ENCODE measurements at places on chromosomes 7 and 10. TPM values are rescaled to one million over a fixed set of nuclear protein-coding genes. Genes with fewer than 3 reads are reported as not detected.

GRCh38 chr10:110413903-110414547, 83.7 kb upstream of the DUSP5 start:
- DNase-seq = peak; percentile 85
- H3K4me1 ChIP-seq = peaks cover 83% of the 10 kb centered on the region
- no peaks in the 10 kb centered on the region for H3K36me3 ChIP-seq
- H3K27ac ChIP-seq = peak overlapping the region; percentile 98
- H3K4me3 ChIP-seq = peak overlapping the region; percentile 52

DNA sequence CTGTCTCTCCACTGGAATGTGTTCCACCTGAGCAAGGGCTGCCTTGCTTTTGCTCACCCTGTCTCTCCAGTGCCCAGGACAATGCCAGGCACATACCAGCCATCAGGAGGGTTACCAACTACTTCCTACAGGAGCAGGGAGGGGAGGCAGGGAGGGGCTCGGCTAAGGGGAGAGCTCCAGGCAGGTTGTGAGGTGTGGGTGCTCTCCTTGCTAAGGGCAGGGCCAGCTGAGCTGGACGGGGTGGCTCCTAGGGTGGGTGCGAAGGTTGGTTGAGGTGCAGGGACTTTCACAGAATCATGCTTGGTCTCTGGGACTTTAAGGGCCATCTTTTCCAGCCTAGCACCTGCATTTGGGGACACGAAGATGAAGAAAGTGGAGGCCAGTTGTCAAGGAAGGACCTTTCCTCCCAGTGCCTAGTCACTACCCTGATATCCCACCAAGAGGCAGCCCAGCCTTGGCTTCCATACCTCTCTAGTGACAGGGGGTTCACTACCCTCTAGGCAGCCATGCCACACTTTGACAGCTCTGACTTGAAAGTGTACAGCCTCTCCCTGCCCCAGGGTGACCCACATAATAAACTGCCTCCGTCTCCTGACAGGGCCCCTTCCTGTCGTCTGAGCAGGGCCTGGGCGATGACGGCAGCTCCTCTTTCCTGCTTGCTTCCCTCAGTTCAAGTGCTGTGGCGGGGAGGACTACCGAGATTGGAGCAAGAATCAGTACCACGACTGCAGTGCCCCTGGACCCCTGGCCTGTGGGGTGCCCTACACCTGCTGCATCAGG, 46.5 kb downstream of the TSPAN15 start:
- no peak for DNase-seq
- H3K36me3 ChIP-seq = no peaks in the 10 kb centered on the region
- H3K27ac ChIP-seq = no peak overlapping the region
- H3K27me3 ChIP-seq = no peaks in the 10 kb centered on the region
- H3K4me3 ChIP-seq = no peak overlapping the region
- H3K4me1 ChIP-seq = no peaks in the 10 kb centered on the region

DNA sequence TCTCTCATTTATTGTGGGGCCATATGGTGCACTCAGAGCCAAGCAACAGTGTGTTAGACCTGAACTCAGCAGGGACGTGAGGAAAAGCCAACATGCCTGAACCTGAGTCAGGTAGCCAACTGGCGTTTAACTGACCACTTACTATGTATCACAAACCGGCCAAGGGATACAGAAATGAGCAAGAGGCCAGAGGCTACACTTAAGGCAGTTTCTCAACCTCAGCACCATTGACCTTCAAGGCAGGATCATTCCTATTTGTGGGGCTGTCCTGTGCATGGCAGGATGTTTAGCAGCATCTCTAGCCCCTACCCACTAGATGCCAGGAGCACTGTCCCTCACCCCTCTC, 103.5 kb upstream of the NANOS1 start:
- no peaks in the 10 kb centered on the region for H3K36me3 ChIP-seq
- H3K27me3 ChIP-seq = no peaks in the 10 kb centered on the region
- no peak overlapping the region for H3K27ac ChIP-seq
- DNase-seq = no peak
- no peaks in the 10 kb centered on the region for H3K4me1 ChIP-seq

DNA sequence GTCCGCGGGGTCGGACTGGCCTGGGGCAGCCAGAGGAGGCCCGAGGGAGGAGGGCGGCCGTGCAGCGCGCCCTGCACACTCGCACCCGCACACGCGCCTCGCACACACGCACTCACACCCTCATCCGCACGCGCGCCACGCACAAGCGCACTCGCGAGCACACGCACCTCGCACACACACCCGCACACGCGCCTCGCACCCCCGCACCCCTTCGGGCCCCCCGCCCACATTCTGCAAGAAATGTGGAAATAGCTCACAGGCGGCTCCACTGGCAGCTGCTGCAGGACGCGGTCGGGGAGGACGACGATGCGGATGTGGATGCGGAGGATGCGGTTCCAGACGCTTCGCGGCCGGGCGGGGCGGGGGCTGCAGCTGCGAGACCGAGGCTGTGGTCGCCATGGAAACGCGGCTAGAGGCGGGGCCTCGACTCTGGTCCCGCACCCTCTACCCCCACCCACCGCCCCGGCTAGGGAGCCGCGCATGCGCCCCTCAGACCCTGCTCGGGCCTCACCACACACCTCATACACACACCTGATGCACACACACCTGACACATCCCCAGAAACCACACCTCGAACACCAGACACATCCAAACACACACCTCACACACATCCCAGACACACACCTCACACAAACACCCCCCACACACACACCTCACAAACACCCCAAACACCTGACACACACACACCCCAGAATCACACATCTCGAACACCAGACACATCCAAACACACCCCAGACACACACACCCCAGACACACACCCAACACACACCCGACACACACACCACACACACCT, at the start of gene CALY:
CALY (minus strand) TSS at position 320 of the 793 bp plus-strand sequence. CDS start 7,907 bp downstream, outside the sequence.
- H3K36me3 ChIP-seq = no peaks in the 10 kb centered on the region
- no peak within 1 kb of the TSS for H3K4me3 ChIP-seq
- H3K4me1 ChIP-seq = no peaks in the 10 kb centered on the region
- no peak within 1 kb of the TSS for H3K27ac ChIP-seq

DNA sequence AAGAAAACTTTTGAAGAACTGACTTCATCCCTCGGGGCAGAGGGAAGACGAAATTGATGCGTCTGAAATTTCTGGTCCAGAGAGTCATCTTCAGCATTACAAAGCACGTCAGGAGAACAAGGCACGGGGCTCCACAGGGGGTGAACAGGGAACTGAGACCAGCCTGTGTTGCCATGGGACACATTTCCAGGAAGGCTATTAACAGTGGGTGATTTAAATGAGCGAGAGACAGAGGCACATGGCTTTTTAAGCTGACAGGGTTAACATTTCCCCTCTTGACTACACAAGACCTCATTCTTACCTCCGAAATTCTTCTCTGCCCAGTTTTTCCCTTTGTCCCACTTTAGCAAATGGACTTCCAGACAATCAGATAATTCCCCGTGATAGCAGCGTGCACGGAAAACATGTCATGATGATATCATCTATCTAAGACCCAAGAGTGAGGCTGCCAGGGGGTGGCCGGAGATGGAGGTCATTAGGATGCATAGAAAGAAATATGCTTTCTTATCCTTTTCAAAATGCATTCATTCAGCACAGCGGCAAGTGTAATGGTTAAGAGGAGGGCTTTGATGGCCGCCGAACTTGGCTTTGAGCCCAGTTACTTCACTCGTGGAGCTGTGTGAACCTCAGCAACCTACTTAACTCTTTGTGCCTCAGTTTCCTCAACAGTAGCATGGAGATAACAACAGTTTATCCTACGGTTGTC, 248.0 kb downstream of the PRPF18 start:
- no peak overlapping the region for H3K4me3 ChIP-seq
- no peak for DNase-seq
- H3K27ac ChIP-seq = no peak overlapping the region

The GNG11 gene
- total RNA-seq = not detected

GRCh38 chr10:62778125-62778524, 26.4 kb upstream of the ADO start:
- H3K27me3 ChIP-seq = no peaks in the 10 kb centered on the region
- no peak overlapping the region for H3K27ac ChIP-seq
- no peaks in the 10 kb centered on the region for H3K36me3 ChIP-seq
- H3K4me3 ChIP-seq = no peak overlapping the region

The TNS3 gene
- total RNA-seq = 56.6 TPM

The PTPRN2 gene
- 0.87 TPM for total RNA-seq

GRCh38 chr7:152597507-152597906, 78.4 kb downstream of the XRCC2 start:
- no peak overlapping the region for H3K27ac ChIP-seq
- H3K27me3 ChIP-seq = no peaks in the 10 kb centered on the region
- DNase-seq = no peak
- H3K36me3 ChIP-seq = no peaks in the 10 kb centered on the region

The C10orf105 gene
- total RNA-seq = not detected

The NEUROD6 gene
- total RNA-seq = not detected

DNA sequence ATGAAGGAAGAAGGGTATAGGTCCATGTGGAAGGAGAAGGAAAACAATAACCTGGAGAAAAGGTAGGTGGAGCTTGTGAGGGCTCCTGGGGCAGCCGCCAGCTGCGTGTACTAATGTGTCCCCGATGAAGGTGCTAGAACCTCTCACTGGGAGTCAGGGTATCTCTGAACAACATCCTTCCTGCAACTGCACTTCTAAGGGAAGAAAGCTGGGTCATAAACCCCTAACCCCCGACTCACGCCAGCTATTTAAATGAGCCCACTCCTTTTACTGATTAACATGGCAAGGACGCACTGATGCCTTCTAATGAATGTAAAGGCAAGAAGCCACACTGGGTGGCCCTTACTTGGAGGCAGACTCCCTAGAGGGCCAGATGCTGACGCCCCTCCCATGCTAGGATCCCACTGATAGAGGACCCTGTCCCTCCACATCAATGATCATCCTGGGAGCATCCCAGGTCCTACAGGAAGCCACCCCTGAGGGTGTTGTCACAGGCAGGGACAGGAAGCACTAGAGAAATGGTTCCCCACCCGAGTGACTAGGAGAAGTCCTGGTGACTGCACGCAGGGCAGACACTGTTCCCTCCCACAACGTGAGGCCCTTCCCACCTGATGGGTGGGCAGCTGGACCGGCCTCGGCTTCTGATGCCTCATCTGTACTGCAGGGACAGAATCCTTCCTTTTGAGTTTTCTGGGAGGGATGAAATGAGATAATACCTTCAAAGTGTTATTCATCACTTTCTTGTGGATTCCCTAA, 20.4 kb downstream of the JCAD start:
- H3K4me1 ChIP-seq = 0 out of 2 replicates have a peak, but pooled peaks cover 2% of the 10 kb centered on the region
- no peaks in the 10 kb centered on the region for H3K27me3 ChIP-seq
- no peak overlapping the region for H3K27ac ChIP-seq
- no peak for DNase-seq
- H3K4me3 ChIP-seq = no peak overlapping the region

DNA sequence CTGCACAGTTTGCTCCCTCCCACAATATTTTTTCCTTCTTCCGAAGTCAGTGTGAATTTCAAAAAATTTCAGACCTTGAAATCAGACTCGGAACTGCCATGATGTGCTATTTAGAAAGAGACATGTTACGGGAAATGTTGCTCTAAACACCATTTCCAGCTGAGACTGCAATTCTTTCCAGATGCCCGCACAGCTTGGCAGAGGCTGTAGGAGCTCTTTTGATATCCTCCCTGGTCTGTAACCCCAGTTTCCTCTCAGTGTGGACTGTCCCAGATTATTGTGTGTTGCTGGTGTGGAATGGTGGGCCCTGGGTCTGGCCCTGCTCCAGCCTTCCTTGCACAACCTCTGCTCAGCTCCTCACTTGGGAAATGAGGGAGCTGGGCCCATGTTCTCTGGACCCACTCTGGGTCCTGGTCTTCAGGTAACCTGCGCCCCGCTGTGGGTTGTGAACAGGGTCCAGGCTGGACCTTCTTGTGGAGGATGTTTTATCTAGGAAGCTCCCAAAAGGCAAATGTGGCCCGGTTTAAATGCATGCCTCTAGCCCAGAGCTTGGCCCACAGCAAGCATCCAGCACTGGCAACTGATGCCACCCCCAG, 172.8 kb upstream of the CXCL12 start:
- H3K27ac ChIP-seq = no peak overlapping the region
- H3K27me3 ChIP-seq = no peaks in the 10 kb centered on the region
- H3K4me1 ChIP-seq = no peaks in the 10 kb centered on the region
- H3K36me3 ChIP-seq = no peaks in the 10 kb centered on the region

GRCh38 chr7:48312151-48312550, 140.9 kb downstream of the ABCA13 start:
- 0 out of 2 replicates have a peak, but pooled peaks cover 3% of the 10 kb centered on the region for H3K4me1 ChIP-seq
- H3K36me3 ChIP-seq = no peaks in the 10 kb centered on the region
- no peaks in the 10 kb centered on the region for H3K27me3 ChIP-seq
- H3K27ac ChIP-seq = no peak overlapping the region
- H3K4me3 ChIP-seq = no peak overlapping the region

DNA sequence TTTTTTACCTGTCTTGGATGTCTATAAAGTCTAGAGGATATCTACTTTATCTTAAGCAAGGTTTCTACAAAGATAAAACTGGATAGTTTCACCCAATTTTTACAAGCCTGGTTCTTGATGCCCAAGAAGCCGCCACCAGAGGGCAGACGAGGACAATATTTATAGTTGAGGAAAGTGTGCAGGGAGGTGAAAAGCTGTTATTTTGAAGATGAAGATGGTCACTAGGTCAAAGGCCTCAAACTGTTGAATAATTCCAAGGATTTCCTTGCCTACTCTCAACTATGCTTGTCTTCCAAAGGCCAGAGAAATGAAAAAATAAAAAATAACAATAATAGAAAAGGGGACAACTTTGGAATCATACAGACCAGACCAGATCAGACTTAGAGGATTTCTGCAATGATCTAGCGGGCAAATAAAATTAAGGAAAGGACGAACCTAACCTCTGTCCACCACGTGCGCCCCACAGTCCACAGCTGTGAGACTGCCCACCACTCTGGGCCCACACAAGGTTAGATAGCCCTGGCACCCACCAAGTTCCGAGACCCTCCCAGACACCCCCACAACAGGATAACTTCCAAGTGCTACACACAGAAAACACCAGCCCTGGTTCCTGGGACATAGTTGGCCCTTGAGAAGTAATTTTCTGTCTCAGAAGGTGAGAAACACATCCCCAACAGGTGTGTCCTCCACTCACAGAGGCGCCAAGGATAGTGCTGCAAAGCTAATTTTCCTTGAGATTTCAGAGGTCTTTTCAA, 2.8 kb downstream of the PKD1L1 start:
- DNase-seq = peak; percentile 89
- H3K27me3 ChIP-seq = no peaks in the 10 kb centered on the region
- no peaks in the 10 kb centered on the region for H3K36me3 ChIP-seq
- peaks cover 4% of the 10 kb centered on the region for H3K4me1 ChIP-seq

DNA sequence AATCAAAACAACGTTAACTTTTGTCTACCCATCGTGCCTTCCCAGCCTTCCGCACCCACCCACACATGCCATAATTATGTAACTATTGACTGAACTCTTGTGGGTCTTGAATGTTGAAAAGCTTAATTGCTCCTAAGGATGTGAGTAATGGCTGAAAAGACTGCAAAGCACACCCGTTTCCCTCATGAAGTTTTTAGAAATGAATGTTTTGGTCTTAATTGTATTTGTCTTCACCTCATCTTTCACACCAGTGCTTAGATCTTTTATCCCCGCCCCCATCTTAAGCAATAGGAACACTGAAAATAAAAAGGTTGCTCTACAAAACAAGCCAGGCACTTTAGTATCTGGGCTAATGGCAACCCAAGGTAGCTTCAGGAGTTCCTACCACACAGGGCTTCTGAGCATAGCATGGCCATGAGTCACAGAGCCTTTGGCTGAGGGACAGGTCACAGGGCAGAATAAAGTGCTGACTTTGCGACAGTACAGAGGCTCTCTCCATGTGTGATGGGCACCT, 690.5 kb downstream of the PARD3 start:
- H3K27ac ChIP-seq = no peak overlapping the region
- no peak for DNase-seq
- H3K4me1 ChIP-seq = no peaks in the 10 kb centered on the region
- no peaks in the 10 kb centered on the region for H3K27me3 ChIP-seq

- no peak within 1 kb of the TSS for H3K4me3 ChIP-seq
- DNase-seq = no peak
- H3K27me3 ChIP-seq = no peaks in the 10 kb centered on the region
- H3K4me1 ChIP-seq = peaks cover 30% of the 10 kb centered on the region
These were observed at the start of gene AGAP3 for GRCh38 chr7:151085691-151086620. TSS of gene AGAP3 (plus strand) at chr7:151086475. CDS start at chr7:151086742, 267 bp downstream.

The AZGP1 gene
- total RNA-seq = 1.0 TPM

All from Karpas-422 (cell line).